ENCODE measurements at places on chromosomes 11 and 22.
A peak's percentile ranks its signal among the peaks of the same experiment; 100 is the strongest.

DNA sequence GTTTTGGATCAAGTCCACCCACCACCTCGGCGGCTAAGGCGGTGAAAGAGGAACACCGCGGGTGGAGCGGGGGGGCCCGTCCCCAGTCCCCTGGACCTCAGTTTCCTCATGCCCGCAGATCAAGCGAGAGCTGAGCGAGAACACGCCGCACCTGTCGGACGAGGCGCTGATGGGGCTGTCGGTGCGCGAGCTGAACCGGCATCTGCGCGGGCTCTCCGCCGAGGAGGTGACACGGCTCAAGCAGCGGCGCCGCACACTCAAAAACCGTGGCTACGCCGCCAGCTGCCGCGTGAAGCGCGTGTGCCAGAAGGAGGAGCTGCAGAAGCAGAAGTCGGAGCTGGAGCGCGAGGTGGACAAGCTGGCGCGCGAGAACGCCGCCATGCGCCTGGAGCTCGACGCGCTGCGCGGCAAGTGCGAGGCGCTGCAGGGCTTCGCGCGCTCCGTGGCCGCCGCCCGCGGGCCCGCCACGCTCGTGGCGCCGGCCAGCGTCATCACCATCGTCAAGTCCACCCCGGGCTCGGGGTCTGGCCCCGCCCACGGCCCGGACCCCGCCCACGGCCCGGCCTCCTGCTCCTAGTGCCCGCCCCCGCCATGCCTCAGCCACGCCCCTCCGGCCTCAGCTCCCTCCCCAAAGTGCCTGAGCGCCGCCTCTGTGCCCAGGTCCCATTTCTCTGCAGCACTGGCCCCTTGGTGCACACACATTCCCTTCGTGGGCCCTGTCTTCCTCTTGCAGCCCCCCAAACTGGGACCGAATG lies 12.7 kb downstream of the MAFF start:
- peak; percentile 88 for DNase-seq

- DNase-seq: no peak
Measured at GRCh38 chr11:134607963-134608750, 196.1 kb upstream of the B3GAT1 start.

GRCh38 chr22:48844056-48844675 lies 983.5 kb downstream of the BRD1 start:
- DNase-seq: no peak

GRCh38 chr11:65496304-65497140 lies 2.3 kb upstream of the MALAT1 start:
- DNase-seq: peak; percentile 27

DNA sequence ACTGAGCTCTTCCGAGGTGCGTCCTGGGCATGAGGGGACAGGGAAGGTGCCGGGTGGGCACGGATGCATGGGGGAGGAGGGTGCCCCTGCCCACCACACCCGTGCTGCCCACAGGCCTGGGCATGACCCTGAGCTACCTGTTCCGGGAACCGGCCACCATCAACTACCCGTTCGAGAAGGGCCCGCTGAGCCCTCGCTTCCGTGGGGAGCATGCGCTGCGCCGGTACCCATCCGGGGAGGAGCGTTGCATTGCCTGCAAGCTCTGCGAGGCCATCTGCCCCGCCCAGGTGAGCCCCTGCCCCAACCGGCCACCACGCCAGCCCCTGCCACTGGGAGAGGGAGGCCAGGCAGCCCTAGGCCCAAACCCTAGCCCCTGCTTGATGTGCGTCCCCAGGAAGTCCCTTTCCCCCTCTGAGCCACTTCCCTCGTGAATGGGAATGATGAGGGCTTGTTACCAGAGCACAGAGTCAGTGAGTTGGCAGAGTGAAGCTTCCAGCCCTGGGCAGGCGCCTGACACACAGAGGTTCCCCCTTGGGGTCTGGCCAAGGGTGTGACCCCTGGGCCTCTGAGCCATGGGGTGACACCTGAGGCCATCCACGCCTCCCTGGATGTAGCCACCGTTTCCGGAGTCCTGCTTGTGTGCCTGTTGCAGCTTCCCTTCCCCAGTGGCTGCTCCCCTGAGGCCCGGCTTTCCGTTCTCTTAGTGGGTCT lies 2.7 kb downstream of the NDUFS8 start:
- no peak for DNase-seq

Measured in nephron progenitor cell (in vitro differentiated cells).